ENCODE measurements at places on chromosomes 5 and 9. TPM values are rescaled to one million over a fixed set of nuclear protein-coding genes. Genes with fewer than 3 reads are reported as not detected.

The RAD17 gene
- 21.0 TPM for polyA plus RNA-seq

The ZDHHC11 gene
- polyA plus RNA-seq, result 0.69 TPM

The RC3H2 gene
- 26.3 TPM for polyA plus RNA-seq

The GPR151 gene
- not detected for polyA plus RNA-seq

The HTR1A gene
- not detected for polyA plus RNA-seq

The SMIM32 gene
- polyA plus RNA-seq, result not detected

The SURF2 gene
- 17.3 TPM for polyA plus RNA-seq

The C5orf34 gene
- 2.6 TPM for polyA plus RNA-seq

The POLR3G gene
- polyA plus RNA-seq, result 0.76 TPM

The DELE1 gene
- polyA plus RNA-seq, result 127 TPM

The NTNG2 gene
- polyA plus RNA-seq, result 8.9 TPM

The CYSRT1 gene
- 0.51 TPM for polyA plus RNA-seq

The MZB1 gene
- polyA plus RNA-seq, result 375 TPM

The LMX1B gene
- not detected for polyA plus RNA-seq

The CCL27 gene
- polyA plus RNA-seq, result not detected

The NKD2 gene
- polyA plus RNA-seq, result 0.12 TPM

The MARVELD2 gene
- polyA plus RNA-seq, result 0.13 TPM

The FAM114A2 gene
- polyA plus RNA-seq, result 6.0 TPM

The IFNA5 gene
- not detected for polyA plus RNA-seq

The FBXL7 gene
- polyA plus RNA-seq, result not detected

The SPINK4 gene
- not detected for polyA plus RNA-seq

The PCDHGA2 gene
- polyA plus RNA-seq, result 0.09 TPM

The FRRS1L gene
- polyA plus RNA-seq, result not detected

The ARHGEF28 gene
- polyA plus RNA-seq, result not detected

The TAS2R1 gene
- not detected for polyA plus RNA-seq

The ACOT12 gene
- 0.06 TPM for polyA plus RNA-seq

The PRLR gene
- polyA plus RNA-seq, result not detected

The SGCD gene
- polyA plus RNA-seq, result not detected

Measured in B cell (primary cell).